ENCODE measurements at places on chromosomes 7 and 10. TPM values are rescaled to one million over a fixed set of nuclear protein-coding genes. Genes with fewer than 3 reads are reported as not detected.

DNA sequence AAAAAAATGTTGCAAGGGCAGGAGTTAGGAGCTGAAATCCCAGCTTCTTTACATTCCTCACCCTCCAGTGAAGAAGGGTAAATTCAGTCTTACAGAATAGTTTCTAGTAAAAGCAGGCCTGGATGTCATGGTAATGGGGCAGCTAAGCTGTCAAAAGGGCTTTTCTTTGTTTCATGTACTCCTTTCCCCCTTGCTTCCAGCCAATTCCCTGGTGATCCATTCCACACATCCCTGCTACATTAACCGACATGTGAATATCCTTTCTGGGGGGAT lies 36.0 kb downstream of the RHEB start:
- DNase-seq = no peak

GRCh38 chr10:126169899-126170298 lies 218.4 kb downstream of the ADAM12 start:
- DNase-seq = no peak

GRCh38 chr10:123999261-123999660 lies 94.1 kb downstream of the CHST15 start:
- DNase-seq = no peak

DNA sequence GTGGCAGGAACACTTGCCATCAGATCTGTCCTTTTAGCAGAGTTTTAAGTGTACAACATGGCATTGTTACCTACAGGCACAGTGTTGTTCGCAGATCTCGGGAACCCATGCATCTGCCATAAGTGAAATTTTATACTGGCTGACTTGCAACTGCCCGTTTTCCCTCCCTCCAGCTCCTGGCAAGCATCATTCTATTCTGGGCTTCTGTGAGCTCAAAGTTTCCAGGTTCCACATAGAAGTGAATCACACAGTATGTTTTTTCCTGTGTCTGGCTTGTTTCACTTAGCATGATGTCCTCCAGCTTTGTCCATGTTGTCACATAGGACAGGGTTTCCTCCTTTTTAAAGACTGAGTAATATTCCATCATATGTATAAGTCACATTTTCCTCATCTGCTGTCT lies 56.6 kb downstream of the C10orf143 start:
- DNase-seq = no peak

- no peak for DNase-seq
Observed at GRCh38 chr7:15485431-15485830, 76.4 kb downstream of the AGMO start.

HK1 gene
- 142 TPM for total RNA-seq

SPAG6 gene
- total RNA-seq = not detected

LIPN gene
- not detected for total RNA-seq

All from dermis blood vessel endothelial cell (primary cell).